ENCODE measurements at places on chromosomes 5 and 9. TPM values are rescaled to one million over a fixed set of nuclear protein-coding genes. Genes with fewer than 3 reads are reported as not detected.
A peak's percentile ranks its signal among the peaks of the same experiment; 100 is the strongest.

The NUP155 gene
- polyA plus RNA-seq: 7.5 TPM

- peak; percentile 11 for DNase-seq
- H3K4me3 ChIP-seq: no peak overlapping the region
- H3K36me3 ChIP-seq: peaks cover 43% of the 10 kb centered on the region
- no peaks in the 10 kb centered on the region for H3K4me1 ChIP-seq
- H3K27ac ChIP-seq: no peak overlapping the region
- H3K27me3 ChIP-seq: no peaks in the 10 kb centered on the region
Observed at GRCh38 chr5:6598351-6598900, 34.4 kb downstream of the NSUN2 start.

The MEGF10 gene
- not detected for polyA plus RNA-seq

DNA sequence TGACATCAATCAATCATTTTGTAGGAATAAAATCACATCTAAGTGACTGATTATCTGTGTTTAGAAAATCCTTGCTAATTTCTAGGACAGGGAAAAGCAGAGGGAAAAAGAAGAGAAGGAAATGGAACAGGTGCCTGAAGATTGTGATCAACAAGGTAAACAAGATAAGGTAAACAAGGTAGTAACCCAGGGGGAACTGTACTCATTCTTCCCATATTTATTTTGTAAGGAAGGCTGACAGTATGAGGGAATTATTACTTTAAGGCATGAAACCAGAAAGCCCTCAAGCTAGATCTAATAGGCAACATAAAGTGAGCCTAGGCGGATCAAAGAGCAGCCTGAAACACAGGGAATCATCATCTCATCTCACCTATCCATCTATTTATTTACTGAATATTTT lies 231.1 kb downstream of the MLLT3 start:
- no peaks in the 10 kb centered on the region for H3K27me3 ChIP-seq
- no peaks in the 10 kb centered on the region for H3K36me3 ChIP-seq
- H3K4me1 ChIP-seq: no peaks in the 10 kb centered on the region
- DNase-seq: no peak

- no peaks in the 10 kb centered on the region for H3K27me3 ChIP-seq
- peak overlapping the region; percentile 97 for H3K27ac ChIP-seq
- peaks cover 24% of the 10 kb centered on the region for H3K4me1 ChIP-seq
- peaks cover 37% of the 10 kb centered on the region for H3K36me3 ChIP-seq
- DNase-seq: peak; percentile 87
Observed at GRCh38 chr9:99040911-99041582, 63.9 kb upstream of the TGFBR1 start.

Data from IMR-90 (cell line).